ENCODE measurements at places on chromosomes 5 and 9.

DNA sequence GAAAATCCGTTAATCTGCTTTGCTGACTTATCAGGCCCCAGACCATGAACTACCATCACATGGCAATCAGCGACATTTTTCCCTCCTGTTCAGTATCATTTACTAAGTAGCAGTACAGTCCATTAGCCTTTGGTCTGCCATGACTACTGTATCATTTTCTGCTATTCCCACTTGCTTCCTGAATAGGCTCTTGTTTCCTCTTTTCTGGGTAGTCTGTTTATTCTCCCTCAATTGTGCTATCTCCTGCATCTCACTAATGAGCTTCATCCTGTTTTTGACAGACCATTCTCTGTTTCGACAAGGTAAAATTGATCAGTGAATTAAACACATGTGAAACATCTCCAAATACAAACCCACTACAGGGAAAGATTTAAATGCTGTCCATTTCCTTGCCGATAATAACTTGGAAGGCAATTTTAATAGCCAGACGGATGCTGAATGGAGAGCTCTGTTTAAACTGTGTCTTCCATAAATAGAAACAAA, 263.5 kb upstream of the ANKRD55 start:
- DNase-seq, result no peak

- no peak for DNase-seq
Measured at GRCh38 chr5:9479990-9480389, 65.9 kb downstream of the SEMA5A start.

- no peak for DNase-seq
Measured at GRCh38 chr9:112719696-112720095, 1.8 kb upstream of the INIP start.

GRCh38 chr5:218457-219291, 554 bp downstream of the SDHA start:
- no peak for DNase-seq

DNA sequence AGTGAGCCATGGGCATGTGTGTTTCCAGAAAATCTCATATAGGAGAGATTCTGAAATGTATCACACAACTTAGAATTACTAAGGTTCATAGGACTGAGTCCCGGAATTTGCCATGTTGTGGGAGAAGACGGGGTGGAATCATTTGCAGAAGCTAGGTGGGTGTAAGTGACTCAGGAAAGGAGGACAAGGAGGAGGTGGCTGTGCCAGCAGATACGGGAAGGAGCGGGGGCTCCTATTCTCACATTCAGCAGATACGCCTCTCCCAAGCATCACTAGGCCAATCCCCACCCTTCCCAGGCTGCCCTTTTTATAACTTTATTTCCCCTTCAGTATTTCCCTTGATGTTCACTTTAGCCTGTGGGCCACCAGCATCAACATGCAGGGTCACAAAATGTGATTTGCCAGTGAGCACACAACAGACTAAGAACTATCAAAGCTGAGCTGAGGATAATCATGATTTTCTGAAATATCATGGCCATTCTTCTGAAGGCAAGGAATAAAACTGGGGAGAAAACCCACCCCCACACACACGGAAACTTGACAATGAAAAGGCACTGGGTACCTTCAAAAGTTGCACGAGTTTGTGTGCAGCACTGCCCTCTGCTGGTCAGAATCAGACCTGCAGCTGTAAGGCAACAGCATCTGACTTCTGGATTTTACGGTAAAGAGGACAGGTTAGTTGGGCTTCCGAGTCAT, 133.2 kb downstream of the MTX3 start:
- peak; percentile 57 for DNase-seq

- no peak for DNase-seq
Measured at GRCh38 chr5:163534492-163535094, 29.2 kb downstream of the MAT2B start.

GRCh38 chr9:3906437-3907213, 380.8 kb upstream of the RFX3 start:
- DNase-seq, result no peak

DNA sequence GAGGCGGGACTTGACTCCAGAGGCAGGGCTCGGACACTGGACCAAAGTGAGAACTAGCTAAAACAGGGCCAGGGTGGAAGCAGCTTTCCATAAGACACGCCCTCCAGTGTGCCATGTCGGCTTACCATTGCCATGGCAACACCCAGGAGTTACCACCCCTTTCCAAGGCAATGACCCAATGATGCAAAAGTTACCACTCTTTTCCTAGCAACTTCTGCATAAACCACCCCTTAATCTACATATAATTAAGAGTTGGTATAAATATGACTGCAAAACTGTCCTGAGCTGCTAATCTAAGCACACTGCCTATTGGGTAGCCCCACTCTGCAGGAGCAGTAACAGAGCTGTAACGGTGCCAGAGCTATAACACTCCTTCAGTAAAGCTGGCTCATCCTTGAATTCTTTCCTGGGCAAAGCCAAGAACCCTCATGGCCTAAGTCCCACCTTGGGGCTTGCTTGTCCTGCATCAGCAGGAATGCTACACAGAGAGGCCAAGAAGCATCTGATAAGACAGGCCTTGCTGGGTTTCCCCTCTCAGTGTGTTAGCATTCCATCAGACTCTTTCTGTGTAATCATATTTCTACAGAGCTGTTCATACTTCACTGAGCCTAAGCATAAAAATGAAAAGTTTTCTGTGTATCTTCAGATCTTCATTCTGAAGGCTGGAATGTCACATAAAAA, 262.7 kb upstream of the KLF9 start:
- DNase-seq, result no peak

DNA sequence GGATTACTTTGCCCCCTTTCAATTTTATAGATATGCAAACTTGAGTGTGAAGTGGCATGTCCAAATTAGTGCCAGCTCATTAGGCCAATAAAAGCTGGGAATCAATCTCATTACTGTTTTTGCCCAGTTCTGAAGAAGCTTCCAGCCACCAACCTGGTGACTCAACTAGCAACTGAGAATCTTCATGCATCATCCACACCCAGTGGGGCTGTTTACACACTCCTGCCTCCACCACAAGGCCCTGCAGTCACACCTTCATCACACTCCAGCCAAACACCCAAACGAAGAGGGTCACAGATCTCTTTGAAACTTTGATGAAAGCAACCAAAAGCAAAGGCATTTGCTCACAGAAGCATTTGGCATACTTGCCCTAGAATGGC, 41.3 kb upstream of the S1PR3 start:
- DNase-seq, result no peak

DNA sequence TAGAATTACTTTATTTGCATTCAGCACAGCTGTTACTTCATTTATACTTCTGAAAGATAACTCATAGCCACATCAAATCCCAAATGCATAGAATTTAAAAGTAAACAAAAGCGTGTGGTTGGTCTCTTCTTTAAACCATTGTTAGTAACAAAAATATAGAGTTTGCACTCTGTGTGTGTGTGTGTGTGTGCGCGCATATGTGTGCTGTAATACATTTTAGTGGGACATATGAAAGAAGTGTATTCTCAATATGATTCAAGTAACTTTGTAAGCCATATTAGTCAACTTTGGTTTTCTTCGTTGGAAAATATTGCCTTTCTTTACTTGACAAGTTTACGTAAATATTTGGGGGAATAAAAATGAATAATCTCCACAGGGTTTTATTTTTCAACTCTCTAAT, 106.1 kb upstream of the PRRC1 start:
- no peak for DNase-seq

- no peak for DNase-seq
Measured at GRCh38 chr5:178349075-178349511, 116.5 kb upstream of the PHYKPL start.

GRCh38 chr5:167785106-167785505, 506.3 kb upstream of the WWC1 start:
- DNase-seq, result no peak
